Inflammatory macrophage (primary cell): ENCODE measurements at places on chromosomes 7 and 10.

- DNase-seq, result no peak
Observed at GRCh38 chr10:115026746-115027140, 66.4 kb upstream of the ATRNL1 start.

DNA sequence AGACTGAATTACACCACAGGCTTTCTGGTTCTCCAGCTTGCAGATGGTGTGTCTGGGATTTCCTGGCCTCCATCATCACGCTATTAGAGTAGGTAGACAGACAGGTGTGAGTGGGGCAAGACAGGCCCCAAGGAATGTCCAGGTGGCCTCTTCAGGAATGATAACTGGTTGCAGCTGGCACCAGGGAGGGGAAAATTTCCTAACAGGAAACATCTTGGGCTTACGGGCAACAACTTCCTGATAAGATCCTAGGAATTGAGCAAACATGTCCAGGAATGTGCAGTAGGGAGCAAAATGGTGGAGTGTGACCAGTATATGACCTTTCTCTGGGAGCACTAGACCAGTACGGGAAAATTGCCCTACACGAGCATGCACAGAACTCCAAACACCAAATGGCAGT lies 11.3 kb downstream of the XRCC2 start:
- no peak for DNase-seq

GRCh38 chr7:30463405-30464145 lies 15.0 kb downstream of the NOD1 start:
- peak; percentile 79 for DNase-seq

DNA sequence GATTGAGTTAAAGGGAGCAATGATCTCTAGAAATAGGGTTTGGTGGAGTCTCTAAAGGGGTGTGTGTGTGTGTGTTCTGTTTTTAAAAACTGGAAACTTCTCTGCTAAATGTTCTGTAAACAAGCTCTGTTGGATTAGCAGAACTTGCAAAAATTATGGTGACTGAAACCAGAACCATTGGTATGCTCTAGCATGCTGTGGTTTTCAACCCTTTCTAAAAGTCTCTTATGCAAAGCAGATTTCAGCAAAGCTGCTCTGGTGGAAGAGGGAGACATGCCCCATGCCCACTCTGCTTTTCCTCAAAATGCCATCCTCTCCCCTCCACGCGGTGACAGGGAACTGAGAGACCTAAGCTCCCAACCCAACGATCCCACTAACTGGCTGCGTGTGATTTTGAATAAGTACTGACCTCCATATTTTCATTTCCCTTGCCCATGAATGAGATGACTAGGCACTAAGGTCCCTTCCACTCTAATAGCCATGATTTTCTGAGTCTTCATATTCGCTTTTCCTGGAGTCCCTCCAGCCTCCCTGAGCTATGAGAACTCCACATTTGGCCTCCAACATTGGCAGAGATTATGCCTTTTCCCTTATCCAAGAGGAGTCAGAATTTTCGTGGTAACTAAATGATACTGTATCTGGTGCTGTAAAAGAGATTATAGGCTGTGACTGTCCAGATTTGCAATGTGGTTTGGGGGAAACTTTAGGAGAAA lies 117.3 kb upstream of the PALS2 start:
- DNase-seq, result no peak

GRCh38 chr7:136251826-136252225 lies 274.7 kb upstream of the MTPN start:
- DNase-seq, result no peak

GRCh38 chr10:71971311-71971731 lies 7.1 kb downstream of the CHST3 start:
- no peak for DNase-seq

DNA sequence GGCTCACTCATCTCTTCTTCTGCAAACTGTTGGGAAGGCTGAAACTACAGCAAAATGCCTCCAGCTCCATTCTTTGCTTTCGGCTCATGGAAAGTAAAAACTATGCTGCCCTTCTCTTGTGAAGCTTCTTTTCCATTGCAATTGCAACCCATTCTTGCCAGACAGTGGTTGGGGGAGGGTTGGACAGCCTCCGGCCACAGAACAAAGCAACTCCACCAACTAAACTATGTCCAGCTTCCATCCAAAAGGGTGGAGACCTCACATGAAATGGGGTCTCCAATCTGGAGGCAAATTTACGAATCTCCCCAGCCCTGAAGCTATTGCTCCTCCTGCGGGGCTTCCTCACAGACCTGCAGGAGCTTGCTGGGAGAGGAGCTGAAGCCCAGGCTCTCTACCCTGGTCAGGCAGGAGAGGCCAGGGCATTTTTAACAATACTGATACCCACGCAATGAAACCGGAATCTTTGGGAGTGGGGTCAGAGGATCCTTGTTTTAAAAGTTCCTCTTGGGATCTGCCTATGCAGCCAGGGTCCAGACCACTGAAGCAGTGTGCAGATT lies 549 bp downstream of the GPNMB start:
- DNase-seq, result no peak

GRCh38 chr10:23585666-23586065 lies 146.8 kb downstream of the OTUD1 start:
- no peak for DNase-seq

DNA sequence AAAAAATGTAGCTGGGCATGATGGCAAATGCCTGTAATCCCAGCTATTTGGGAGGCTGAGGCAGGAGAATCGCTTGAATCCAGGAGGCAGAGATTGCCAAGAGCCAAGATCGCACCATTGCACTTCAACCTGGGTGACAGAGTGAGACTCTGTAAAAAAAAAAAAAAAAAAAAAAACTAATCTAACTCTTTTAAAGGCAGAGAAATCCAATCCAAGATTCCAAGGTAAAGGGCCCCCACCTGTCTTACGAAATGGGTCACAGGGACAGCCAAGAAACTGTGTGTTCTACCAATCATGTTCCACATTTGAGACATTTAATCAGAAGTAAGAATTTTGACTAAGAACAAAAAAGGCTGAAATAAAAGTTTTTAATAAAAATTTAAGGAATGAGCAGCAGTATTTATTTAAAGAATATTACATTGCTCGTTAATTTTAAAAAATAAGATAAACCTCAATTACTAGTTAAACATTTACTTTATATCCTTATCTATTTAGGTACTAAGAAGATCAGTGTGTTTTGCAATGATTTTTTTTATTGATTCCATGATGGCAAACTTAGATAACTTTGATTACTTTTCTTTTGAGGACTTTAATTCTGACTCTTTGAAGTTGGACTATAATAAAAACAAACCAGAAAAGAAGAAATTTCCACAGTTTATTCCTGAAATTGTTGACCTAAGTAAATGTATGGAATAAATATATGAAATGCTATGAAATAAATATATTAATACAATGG lies 6.7 kb upstream of the OAT start:
- no peak for DNase-seq

DNA sequence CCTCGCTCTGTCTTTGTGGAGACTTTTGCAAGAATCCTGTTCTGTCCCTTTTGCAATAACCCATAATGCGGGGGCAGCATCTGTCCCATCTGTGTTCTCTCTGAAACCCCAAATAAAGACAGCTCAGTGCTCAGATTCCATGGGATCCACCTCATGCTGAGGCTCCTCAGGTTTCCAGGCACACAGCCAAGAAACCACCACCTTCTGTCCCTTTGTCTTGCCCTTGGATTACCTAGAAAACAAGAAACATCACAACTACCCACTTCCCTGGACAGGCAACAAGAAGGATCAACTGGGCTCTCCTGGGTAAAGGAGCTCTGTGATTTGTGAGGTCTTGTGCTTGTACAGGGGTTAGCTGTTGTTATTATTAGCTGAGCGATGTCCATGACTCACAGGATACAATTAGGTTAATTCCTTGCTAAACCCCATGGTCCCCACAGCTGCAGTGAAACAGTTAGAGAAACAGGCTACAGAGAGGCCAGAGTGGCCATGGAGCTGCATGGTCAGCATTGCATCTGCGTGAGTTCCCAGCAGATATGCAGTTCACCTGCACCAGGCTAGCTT lies 50.2 kb downstream of the CXCL12 start:
- DNase-seq, result no peak

DNA sequence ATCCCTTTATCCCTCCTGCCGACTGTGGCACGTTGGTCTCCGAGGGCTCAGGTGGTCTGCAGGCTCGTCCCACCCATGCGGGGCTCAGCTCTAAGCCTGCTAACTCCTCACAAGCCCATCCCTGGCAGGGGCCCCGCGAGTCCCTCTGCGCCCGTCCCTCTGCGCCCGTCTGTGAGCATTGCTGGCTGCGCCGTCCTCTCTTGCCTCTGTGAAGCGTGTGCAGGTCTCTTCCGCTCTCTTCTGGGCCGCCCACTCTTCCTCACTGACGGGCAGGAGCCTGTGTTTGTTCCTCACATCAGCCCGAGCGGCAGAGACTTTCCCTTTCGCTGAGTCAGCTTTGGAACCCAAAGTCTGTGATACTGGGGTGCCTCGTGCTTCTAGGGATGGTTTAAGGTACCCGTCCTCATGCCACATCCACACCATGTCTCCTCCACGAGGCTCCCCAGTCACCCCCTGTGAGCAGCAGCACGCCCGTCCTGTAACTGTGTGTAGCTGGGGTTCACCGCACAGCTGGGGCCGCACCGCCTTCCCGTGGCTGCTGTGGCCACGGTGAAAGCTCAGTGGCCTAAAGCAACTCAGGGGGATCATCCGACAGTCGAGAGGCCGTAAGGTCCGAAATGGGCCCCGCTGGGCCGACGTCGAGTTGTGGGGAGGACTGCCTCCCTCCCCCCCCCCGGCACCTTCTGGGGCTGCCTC lies 35.5 kb downstream of the ADGRA1 start:
- no peak for DNase-seq

GRCh38 chr7:127893547-127893946 lies 137.7 kb downstream of the LRRC4 start:
- no peak for DNase-seq

GRCh38 chr7:16409777-16410176 lies 11.6 kb downstream of the CRPPA start:
- no peak for DNase-seq

DNA sequence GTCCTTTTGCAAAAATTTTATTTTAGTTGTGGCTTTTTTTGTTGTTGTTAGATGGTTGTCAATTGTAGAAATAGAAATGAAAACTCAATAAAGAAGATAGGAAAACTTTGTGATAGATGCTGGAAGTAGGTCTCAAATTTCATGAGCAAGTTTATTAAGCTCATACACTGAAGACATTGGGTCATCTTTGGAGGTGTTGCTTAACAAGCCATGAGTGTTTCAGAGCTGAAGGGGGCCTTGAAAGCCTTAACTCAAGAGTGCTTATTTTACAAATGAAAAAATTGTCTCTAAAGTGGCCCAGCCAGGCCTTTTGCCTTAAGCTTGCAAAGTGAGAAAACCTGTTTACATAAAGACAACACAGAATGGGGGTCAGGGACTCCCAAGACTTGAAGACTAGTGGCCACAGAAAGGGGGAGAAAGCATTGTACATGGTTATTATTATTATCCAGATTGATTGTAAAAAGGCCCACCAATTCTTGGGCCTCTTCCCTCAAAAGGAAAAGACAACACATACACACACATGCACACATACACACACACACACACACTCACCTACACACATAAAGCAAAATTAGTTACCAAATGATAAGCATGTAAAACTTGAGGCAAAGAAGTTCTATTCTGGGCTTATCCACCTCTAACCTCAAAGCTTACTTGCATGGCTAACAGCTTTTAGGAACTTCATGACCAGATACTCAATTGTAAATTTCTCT lies 49.7 kb upstream of the GLCCI1 start:
- DNase-seq, result no peak

DNA sequence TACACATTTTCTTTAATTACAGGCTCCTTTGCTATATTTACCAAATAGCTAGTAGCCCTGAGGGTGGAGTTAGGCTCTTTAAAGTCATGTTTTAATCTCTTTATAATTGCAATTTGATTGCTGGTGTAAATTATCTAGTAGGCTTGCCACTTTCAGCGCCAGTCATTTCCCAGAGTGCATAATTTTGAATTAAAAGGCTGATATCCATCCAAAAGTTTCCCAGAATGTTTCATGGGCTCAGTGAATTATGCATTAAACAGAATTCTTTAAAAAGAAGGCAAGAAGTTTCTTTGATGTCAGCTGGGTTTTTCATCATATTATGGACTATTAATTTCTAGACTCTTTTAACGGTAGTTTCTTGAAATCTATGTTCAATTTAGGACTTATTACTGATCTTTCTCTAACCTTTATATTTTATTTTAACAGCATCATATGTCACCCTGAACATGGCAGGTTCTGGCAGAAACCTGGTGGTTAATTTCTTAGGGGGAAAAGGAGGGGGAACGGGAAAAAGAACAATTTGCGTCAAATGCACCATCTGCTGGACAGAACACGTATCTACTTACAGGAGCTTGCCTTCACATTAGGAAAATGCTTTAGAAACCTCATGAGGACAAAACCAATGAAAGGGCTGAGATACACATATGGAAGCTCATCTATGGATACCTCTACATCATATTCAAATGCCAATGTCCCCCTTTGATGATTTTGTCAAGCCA lies 171.1 kb downstream of the GRM3 start:
- DNase-seq, result no peak

- DNase-seq, result no peak
Observed at GRCh38 chr10:80988755-80989154, 451.1 kb downstream of the SH2D4B start.

GRCh38 chr7:44306606-44307005 lies 18.8 kb downstream of the CAMK2B start:
- no peak for DNase-seq

DNA sequence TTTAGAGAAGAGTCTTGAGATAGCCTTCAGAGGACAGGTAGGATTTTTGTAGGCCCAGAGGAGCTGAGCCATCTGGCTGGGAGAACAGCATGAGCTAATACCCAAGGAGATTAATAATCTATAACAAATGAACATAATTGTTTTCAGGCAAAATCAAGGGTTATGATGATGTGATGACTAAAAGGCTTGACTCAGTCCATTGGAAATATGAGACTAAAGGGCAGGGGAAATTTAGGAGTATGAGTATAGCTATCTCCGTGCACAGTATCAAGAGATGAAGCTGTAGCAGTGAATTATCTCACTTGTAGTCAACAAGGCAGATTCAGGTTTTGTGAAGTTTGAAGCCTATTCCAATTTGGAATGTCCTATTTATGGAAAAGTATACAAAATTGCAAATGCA lies 40.1 kb downstream of the CSTF2T start:
- DNase-seq, result no peak
